ENCODE measurements at places on chromosomes 3 and 15.

GRCh38 chr3:134449951-134450350 is 35.8 kb downstream of the ANAPC13 start:
- no peak for DNase-seq

GRCh38 chr15:75810874-75811498 is 32.3 kb upstream of the UBE2Q2 start:
- DNase-seq = no peak

- DNase-seq = no peak
These were observed 396.6 kb downstream of the NAALADL2 start for GRCh38 chr3:175255698-175256097.

- no peak for DNase-seq
These were observed 83.1 kb downstream of the CACNA1D start for GRCh38 chr3:53577506-53577905.

DNA sequence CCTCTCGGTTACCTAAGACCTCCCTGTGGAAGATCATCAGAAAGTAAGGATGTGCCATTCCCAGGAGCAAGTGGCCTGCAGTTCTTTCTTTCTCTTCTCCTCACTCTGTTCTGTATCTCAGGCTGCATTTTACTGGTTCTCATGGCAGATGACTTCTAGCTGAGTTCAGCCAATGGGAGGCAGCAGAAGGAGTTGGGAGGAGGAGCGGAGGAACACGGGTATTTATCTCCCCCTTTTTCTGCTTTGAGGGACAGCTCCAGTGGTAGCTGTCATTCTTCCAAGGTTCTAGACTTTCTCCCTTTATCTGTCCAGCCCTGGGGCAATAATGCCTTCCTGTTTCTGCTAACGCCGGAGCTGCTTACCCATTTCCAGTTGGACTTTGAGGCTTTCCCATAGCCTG is 339.9 kb downstream of the NR2F2 start:
- no peak for DNase-seq

DNA sequence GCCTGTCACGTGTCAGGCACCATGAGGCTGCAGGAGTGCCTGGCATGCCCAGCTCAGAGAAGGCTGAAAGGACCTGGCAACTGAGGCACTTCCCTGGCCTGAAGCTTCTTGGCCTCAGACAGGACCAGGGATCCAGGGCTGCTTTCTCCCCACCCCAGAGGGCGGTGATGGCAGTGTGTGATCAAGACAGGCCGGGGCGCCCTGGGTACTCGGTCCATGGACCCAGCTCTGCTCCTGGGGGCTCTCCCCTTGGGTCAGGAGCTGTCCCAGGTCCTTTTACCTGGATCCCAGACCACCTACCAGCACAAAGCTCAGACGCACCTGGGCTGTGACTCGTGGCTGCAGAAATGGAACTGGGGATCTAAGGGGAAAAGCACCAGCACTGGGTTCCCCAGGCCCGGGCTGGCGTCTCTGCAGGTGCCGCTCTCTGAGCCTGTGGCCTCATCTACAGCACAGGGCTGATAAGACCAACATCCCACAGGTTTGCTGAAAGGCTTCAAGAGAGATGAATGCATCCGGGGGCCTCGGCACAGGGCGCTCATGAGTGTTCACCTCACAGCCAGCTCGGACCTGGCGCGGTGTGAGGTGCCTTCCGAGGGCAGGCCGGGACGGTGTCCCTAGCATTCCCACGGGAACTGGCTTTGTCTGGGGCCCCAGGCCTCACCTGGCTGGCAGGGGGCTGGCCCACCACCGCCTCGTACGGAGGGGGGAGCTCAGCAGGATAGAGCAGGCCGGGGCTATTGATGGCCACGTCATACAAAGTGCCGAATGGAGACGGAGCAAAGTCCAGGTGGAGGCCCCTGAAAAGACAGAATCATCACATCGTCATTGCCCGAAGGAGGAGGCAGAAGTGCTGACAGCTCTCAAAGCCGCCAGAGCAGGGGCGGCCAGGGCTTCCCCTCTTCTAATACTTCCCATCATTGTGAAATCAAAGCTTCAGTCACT is 133.6 kb downstream of the NSMCE3 start:
- DNase-seq = no peak

DNA sequence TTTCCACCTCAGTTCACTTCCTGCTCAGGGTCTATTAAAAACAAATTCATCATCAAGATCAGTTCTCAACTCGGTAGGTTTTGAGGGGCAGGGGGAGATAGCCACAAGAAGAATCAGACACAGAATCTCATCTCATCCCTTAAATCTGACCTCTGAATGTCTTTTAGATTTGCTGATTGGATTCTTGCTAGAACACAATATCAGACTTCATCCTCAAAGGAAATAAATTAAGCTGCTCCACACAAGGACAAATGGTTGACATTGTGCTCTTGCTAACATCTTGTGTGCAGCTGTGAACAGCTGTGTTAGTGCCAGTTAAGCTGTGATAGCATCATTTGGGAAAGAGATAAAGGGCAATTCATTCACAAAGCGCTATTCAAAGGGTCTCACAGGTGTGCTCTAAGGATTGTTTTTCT is 184.0 kb upstream of the ADAMTS9 start:
- DNase-seq = no peak

- DNase-seq = no peak
These were observed 364.0 kb upstream of the RBMS3 start for GRCh38 chr3:28916713-28917499.

- no peak for DNase-seq
These were observed 120.9 kb downstream of the NEK11 start for GRCh38 chr3:131147534-131147933.

DNA sequence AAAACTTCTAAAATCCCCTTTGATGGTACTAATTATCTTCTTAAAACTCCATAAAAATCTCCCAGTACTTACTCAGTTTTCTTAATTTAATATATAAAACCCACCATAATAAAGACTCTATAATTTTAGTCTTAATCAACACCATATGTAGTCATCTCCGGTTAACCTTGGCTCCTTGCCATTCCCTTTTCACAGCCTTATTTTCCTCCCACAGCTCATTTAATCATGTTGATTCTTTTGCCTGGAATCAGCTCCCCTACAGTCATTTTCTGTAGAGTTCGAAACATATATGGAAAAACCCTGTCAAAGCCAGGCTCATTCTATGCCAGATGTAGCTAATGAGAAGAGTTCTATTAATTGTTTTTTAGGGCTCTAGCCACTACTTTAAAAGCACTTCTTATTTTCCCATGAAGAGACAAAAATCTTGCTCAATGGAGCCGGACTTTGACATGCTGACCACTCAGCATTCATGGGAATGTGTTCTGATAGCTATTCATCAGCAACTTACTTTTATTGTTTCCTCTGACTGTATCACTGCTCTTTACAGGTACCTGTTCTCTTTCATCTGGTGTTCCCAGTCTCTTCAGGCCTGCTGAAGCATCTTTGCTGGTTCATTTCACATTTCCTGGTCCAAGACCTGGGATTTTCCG is 573.4 kb downstream of the NAALADL2 start:
- no peak for DNase-seq

GRCh38 chr3:98553753-98554152 is 22.0 kb downstream of the GPR15 start:
- DNase-seq = no peak

- DNase-seq = no peak
These were observed 516.7 kb downstream of the MECOM start for GRCh38 chr3:169146866-169147237.

GRCh38 chr15:34890424-34890823 is 79.1 kb downstream of the AQR start:
- DNase-seq = no peak

DNA sequence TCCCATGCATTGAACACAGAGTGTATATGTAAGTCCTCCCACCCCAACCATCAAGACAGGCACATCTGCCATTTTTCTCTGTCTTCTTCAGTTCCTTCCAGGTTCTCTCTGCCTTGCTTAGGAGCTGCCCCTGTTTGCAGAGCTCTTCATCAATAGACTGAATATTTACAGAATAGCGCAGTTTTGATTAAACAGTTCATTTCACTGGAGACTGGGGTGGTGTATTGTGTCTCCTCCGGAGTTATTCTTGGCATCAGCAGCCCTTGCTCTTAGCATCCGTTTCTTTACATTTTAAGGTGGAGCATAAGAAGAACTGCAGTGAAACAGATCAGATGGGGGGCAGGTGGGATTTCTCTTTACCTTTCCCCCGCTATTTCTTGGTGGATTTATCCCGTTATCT is 87.7 kb downstream of the LIPC start:
- no peak for DNase-seq

GRCh38 chr3:79326642-79327041 is 441.2 kb downstream of the ROBO1 start:
- no peak for DNase-seq

- no peak for DNase-seq
These were observed 97.2 kb downstream of the CHST2 start for GRCh38 chr3:143216709-143217182.

All from iPS DF 19.7 (cell line).